ENCODE measurements at places on chromosomes 2 and 18.

GRCh38 chr2:221926327-221926726 is 354.2 kb upstream of the EPHA4 start:
- no peak for DNase-seq

DNA sequence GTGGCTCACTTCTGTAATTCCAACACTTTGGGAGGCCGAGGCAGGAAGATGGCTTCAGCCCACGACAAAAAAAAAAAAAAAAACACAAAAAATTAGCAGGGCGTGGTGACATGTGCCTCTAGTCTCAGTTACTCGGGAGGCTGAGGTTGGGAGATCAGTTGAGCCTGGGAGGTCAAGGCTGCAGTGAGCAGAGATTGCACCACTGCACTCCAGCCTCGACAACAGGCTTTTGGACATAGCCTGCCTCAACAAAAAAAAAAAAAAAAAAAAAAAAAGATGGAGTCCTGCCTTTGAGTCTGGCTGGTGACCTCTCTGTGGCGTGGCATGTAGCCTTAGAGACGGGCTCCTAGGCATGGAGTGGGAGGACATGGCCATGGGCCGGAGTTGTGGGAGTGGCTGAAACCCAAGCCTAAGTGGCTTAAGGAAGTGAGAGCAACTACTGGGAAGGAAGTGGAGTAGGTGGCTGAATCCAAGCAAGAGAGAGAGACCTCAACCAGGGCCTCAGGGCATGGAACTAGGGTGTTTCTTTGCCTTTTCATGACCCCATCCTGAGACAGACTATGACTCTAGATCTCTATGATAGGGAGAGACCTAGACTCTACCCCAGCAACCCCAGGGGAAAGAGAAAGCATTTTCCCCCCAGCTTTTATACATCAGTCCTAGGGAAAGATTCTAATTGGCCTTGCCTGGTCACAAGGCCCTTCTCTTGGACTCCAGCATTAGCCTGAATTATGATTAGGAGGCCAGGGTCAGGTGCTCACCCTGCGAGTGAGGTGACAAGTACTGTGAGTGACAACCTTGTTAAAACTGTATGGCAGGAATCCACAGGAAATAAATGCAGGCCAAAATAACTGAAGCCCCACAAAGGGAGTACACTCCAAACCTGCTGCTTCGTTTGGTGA is 34.2 kb downstream of the NPAS2 start:
- no peak for DNase-seq

DNA sequence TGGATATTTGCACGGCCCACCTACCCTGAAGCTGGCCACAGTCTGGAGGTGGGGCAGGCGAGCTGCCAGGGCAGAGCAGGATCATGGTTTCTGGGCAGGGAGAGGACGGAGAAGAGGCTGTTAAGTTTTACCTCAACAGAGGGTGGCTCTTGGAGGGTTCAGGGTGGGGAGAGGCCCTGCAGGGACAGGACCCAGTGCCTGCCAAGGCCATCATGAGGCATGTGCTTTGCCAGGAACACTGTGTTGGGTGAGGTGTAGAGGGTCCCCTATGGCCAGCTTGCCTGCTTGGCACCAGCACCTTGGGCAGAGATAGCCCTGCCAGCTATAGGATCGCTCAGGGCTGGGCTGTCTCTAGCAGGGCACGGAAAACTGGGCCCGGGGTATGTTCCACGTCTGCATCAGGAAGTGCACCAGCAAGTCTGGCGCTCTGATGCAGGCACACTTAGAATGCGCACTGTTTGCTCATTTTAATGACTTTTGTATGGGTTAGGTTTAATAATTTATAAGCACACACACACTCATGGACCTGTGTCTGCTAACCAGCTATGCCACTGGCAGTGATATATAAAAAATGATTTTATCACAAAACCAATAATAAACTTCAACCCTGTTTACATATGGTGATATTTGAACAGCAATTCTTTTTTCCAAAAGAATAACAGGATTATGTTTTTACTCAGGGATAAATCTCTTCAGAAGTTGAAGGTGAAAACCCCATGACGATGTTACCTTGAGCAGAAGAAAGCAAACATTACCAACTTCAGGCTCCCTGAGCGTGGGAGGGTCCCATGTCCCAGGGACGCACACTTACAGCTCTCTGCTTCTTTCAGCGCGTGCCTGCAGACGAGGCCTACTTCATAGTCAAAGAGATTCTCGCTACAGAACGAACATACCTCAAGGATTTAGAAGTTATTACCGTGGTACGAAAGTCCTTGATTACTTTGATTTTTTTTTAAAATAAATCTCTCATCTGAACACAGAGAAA is 46.4 kb downstream of the STK25 start:
- DNase-seq = no peak

DNA sequence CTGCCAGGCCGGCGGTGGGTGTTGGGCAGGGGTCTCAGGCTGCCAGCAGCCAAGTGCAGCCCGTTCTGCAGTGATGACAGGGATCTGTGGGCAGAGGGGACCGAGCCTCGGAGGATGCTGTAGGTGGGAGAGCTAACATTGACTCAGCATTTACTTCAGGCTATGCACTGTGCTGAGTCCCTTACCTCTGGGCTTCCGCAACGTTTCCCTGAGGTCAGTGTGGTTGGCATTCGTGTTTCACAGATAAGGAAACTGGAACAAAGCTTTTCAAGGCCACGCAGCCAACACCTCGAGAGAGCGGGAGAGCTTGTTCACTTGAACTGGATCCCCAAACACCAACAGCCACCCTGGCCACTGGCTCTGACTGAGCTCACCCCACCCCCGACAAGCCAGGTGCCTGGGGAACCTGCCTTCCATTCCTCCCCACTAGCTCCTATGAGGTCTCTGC is 839 bp upstream of the GPR148 start:
- no peak for DNase-seq

DNA sequence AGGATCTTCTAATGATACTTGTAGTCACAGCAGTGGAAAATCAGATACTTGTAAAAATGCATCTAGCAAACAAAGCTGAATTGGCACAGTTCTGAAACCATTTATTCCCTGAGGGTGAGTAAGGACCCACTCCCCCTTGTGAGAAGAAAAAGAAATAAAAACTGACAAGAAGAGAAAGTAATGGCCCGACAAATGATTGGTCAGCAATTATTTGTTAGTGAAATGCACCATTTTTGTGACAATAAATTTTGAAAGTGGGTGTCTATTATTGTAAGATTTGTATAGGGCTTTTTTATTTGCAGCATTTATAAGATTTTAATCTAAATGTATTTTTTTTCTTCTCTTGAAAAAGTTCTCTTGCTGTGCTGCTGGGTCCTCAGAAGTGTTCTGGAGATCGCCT is 600.8 kb downstream of the STK39 start:
- DNase-seq = no peak

GRCh38 chr2:81551040-81551634 is 1246.6 kb upstream of the LRRTM1 start:
- DNase-seq = no peak

GRCh38 chr2:3779496-3780049 is 76.2 kb downstream of the DCDC2C start:
- no peak for DNase-seq

DNA sequence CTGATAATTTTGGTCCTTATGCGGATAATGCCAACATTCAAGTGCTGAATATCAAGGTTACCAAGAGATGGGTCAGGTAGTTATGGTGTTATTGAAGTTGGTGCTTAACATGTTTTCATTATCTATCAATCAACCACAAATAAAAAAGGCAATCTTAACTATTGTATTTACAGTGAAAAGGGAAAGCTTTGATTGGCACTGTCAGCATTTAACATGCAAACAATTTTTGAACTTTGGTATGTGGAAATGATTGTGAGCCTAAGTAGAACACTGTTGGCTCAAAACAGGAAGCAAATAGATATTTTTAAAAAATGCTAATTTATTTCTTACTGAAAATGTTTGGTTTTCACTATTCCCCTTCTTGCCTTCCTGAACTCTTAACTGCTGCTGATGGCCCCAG is 21.9 kb downstream of the APLF start:
- DNase-seq = no peak

DNA sequence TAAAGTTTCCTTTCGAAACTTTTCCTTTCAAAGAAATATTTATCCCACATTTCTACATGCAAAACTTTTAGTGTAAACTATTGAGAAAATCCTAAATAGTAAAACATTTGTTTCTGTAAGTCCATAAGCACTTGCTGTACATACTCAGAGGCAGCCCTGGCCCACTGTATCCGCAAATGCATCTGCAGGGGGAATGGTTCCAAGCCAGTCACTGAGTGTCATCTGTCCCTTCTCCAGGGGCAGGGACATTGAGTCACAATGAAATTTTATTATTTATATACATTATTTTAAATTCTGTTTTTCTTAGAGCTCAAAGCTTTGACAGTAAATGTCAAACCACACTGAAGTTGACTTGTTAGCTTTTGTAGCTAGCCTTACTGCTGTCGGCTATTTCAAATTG is 367.2 kb downstream of the MTX2 start:
- no peak for DNase-seq

GRCh38 chr18:38923126-38923525 is 1357.5 kb upstream of the CELF4 start:
- no peak for DNase-seq

DNA sequence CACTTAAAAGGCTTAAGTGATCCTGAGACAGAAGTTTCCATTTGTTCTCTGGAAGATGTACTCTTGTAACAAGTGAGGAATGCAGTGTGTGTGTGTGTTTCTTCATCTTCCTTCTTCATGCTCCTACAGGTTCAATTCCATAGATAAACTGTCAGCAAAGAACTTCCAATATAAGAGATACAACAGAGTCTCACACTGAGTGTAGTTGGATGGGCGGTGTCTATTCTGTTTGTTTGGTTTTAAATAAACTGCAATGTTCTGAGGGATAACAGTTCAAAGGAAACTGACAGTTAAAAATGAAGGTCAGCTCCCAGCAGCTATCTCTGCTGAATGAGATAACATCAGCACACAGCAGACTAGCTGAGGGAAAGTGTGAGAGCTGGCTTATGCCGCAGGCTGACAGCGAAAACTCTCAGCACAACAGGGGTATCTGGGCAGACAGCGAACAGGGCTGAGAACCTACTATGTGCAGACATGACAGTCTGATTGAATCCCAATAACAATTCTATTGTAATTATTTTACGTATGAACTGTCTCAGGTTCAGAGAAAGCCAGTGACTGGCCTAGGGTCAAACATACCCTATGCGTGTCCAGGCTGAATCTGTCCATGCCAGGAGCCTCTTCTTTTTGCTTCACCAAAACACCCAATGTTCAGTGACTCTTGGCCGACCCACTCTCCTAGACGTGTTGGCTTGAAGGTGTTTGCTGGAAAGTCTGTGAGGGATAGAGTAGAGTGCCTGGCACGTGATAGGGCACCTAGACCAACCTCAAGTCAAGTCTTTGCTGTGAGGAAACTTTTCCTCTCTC is 201.9 kb upstream of the TRIB2 start:
- no peak for DNase-seq

GRCh38 chr18:72762515-72763122 is 105.2 kb downstream of the NETO1 start:
- DNase-seq = peak; percentile 33

- DNase-seq = peak; percentile 45
These were observed 566 bp downstream of the GATA6 start for GRCh38 chr18:22169889-22170420.

GRCh38 chr2:197297772-197298318 is 12.7 kb downstream of the ANKRD44 start:
- no peak for DNase-seq

- no peak for DNase-seq
These were observed 20.2 kb downstream of the INPP4A start for GRCh38 chr2:98464772-98465310.

DNA sequence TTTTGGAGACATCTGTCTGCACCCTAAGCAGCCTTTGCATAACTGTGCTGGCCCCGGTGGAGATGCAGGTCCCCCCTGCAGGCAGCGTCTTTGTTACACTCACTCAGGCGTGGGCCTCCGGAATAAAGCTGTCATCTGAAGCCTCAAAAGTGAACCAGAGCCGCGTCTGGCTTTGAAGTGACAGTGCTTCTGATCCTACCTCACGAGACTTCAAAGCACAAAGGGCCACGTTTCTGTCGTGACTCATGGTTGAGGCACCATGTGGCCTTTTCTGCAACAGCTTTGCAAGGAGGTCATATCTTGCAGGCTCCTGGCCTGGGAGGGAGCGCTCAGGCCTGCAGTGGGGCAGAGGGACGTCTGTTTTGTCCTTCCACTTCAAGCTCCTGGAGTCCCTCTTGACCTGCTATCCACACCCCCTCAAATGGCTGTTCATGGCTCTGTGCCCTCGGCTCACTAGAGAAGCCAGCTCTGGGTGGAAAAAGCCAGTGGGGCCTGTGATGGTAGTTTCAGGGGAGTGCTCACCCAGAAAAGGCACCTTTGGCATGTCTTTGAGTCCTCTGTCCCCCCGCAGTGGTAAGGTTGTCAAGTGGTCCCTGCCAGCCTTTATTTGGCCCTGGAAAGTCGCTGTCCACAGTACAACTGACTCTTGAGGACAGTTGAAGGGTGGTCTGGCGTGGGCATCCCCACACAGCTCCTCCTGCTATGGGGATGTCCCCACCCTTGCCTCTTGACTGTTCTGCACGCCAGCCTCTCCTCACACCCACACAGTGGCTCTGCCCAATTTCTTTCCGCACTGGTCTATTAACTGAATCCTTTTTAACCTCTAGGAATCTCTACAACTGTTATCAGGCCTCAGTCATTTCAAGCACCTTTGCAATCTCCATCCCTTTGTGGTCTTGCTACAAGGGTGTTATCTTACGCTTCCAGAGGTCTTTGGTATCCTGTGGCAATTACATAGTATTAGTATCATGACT is 19.3 kb downstream of the GPR55 start:
- DNase-seq = no peak

- no peak for DNase-seq
These were observed 60.6 kb downstream of the SMAD7 start for GRCh38 chr18:48889981-48890762.

DNA sequence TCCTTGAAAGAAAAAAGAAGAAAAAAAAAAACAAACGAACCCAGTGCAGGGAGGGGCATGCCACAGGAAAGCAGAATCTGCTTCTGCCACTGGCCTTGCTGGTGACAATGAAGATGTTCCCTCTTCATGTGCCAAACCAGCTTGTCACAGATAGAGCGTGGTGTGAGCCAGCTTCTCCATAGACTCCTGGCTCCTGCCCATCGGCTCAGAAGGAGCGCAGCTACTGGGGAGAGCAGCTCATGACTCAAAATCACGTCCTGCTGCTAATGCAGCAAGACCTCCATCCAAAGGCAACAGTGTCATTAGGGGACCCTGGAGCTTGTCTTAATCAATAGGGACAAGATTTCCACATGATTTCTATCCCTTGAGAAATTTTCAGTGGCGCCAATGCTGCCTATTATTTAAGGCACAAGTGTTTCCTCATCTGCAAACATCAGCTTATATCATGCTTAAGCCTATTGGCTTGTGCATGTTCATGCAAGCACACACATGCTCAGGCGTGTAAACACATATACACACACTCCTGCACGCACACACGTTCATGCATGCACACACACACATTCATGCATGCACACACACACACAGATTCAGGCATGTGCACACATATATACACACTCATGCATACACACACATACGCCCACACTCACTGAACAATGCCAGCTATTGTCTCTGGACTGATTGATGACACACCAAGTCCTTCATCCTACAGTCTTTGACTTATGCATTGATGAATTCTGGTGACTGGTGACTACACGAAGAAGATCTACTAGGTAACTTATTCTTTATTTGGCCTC is 682.0 kb upstream of the ID2 start:
- no peak for DNase-seq

GRCh38 chr18:36770315-36770946 is 58.4 kb downstream of the TPGS2 start:
- DNase-seq = no peak

GRCh38 chr2:99490623-99491461 is 1.0 kb upstream of the REV1 start:
- no peak for DNase-seq
